Activated T-cell treated with anti-CD3 and anti-CD28 coated beads, Interleukin-2, amount 50 U/mL, for 1 hour (primary cell): ENCODE measurements at places on chromosomes 5 and 9.

GRCh38 chr9:132586830-132587591 is 4.6 kb downstream of the BARHL1 start:
- no peak for DNase-seq

DNA sequence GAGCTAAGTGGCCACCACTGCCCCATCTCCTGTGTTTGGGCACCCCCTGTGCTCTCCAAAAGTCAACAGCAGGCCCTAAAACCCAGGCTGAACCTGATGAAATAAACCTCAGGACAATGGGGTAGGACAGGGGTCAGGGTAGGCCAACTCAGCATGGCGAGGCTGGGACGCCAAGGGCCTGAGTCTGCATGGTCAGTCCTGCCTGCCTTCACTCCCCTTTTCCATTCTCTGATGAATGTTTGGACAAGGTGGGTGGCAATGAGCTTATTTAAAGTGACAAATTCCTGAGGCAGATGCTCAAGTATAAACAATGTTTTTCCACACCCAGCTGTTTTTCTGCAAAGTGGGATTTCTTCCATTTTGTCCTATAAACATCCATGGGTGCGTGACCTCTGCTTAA is 47.2 kb upstream of the CXCL14 start:
- DNase-seq, result no peak

DNA sequence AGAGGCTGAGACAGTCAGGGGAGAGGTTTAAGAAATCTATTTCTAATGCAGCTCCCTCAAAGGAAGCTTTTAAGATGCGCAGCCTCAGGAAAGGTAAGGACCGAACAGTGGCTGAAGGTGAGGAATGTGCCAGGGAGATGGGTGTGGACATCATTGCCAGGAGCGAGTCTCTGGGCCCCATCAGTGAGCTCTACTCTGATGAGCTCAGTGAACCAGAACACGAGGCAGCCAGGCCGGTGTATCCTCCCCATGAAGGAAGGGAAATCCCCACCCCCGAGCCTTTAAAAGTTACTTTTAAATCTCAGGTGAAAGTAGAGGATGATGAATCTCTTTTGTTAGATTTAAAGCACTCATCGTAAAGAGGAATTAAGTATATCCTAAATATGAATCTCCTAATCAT is 8.2 kb downstream of the CAVIN4 start:
- DNase-seq, result no peak

DNA sequence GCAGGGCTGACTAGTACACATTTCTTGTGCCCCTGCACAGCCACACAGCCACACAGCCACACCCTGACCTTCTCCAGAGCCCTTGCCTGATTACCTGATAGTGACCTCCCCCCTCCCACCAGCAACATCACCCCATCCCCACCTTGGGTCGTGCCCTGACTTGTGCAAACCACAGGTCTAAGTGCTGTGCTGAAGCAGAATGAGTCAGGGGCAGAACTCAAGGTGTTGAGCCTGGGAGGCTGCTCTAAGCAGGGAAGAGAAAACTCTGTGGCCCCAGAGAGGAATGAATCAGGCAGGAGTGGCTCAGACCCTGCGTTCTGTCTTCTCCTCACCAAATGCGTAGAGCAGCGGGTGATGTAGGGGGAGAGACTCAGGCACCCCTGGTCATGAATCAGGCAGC is 24.3 kb upstream of the FAT2 start:
- no peak for DNase-seq

DNA sequence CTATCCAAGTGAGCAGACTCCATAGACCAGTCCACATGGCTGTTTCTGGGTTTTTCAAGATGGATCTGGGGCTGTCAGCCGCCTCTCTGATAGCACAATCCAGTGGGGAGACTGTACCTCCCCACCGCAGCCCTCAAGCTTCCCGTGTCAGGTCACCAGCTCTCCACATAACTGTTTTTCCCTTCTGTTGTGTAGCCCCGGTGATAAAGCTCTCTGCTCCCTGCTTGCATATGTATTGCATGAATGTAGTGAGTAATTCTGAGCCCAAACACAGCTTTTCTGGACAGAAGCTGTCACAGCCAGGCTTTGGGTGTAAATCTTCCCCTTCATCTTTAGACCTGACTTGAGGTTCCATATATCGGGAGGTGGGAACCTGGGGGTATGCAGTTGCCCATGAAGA is 23.1 kb upstream of the CFAP157 start:
- no peak for DNase-seq

- no peak for DNase-seq
Observed at GRCh38 chr5:170590566-170590965, 86.7 kb downstream of the KCNIP1 start.

- no peak for DNase-seq
Observed at GRCh38 chr9:99303177-99303576, 81.1 kb downstream of the SEC61B start.

DNA sequence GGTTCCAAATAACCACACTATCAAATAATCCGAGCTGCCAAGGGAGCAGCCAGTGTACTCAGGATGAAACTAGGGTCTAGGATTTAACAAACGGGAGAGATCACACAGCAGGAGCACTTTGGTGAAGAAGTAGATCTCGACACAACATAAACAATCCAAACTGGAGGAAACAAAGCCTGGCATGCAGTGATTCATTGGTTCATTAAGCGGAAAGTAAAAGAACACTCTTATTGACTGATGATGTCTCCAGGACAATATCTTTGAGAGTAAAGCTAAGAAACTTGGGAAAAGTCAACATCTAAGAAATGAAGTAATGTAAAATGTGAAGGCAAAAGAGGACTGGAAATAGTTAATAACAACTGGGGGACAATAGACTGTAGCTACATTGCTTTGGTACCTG is 1478.3 kb upstream of the CDH9 start:
- DNase-seq, result no peak

GRCh38 chr5:178120607-178121357 is 7.5 kb downstream of the N4BP3 start:
- peak; percentile 83 for DNase-seq

GRCh38 chr5:180853848-180854176 is 7.3 kb downstream of the ZFP62 start:
- DNase-seq, result no peak
